Globus pallidus (tissue), 1 donor: ENCODE measurements at places on chromosomes 7 and 10.

GRCh38 chr10:22699976-22700375 is 14.4 kb downstream of the PIP4K2A start:
- no peak for DNase-seq

DNA sequence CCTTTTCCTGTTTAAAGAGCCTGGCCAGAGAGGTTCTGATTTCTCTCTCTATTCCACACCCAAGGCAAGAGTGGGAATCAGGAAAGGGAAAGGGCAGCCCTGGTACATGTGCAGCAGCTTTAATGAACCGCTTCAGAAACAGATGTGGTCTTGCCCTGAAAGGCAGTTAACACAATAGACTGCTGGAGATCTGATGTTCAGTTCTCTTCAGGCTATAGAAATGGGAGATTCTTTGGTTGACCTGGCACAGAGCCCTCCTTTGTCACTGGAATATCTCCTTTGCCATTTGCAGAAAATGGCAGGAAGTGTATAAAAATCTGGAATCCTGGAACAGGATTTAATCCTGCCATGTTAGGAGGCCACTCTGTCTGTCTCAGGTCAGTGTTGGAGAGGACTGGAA is 36.3 kb upstream of the EXOC6 start:
- DNase-seq: no peak

DNA sequence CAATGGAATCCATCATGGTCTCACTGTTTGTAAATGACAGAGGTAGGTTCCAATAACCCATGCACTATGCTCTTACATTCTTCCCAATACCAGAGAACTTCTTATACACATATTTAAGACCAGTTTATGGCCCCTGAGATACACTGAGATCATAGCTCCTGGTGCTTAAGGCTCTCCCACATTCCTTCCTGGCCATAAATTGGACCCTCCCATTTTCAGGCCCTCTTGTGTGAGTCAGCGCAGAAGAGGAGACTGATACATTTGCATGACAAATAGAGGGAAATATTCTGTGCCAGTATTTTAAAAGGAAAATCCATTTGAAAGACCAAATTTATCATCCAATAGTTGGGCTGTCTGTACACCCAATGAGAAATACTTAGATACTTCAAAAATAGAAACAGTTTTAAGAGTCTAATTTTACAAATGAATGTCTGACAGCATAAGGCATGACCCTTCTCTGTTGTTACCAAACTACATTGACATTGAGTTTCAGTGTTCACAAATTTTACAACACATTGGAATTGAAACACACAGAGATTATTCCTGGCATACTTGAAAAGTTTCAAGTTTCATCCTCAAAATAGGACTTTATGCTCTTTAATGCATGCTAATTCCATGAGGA is 35.3 kb downstream of the SLC16A9 start:
- DNase-seq: no peak

GRCh38 chr7:147878912-147879661 is 711.5 kb upstream of the C7orf33 start:
- peak; percentile 85 for DNase-seq

GRCh38 chr10:45399113-45399512 is 25.1 kb downstream of the ALOX5 start:
- no peak for DNase-seq

GRCh38 chr7:6482743-6483119 is 35.0 kb upstream of the DAGLB start:
- DNase-seq: no peak
